ENCODE measurements at places on chromosomes 12 and 14. TPM values are rescaled to one million over a fixed set of nuclear protein-coding genes. Genes with fewer than 3 reads are reported as not detected.

GPR84 gene
- total RNA-seq, result 0.98 TPM

CLEC4E gene
- not detected for total RNA-seq

RTN1 gene
- not detected for total RNA-seq

NFYB gene
- 27.2 TPM for total RNA-seq

RASSF3 gene
- 38.0 TPM for total RNA-seq

GRCh38 chr12:130031571-130032189 lies 127.9 kb upstream of the TMEM132D start:
- peak; percentile 81 for DNase-seq
- H3K27me3 ChIP-seq, result peaks cover 23% of the 10 kb centered on the region
- no peak overlapping the region for H3K27ac ChIP-seq
- no peaks in the 10 kb centered on the region for H3K36me3 ChIP-seq
- no peak overlapping the region for H3K4me3 ChIP-seq

- no peaks in the 10 kb centered on the region for H3K27me3 ChIP-seq
- no peak overlapping the region for H3K27ac ChIP-seq
- DNase-seq, result no peak
- H3K4me1 ChIP-seq, result no peaks in the 10 kb centered on the region
- H3K4me3 ChIP-seq, result no peak overlapping the region
Observed at GRCh38 chr12:113805673-113806072, 160.5 kb downstream of the RBM19 start.

DNA sequence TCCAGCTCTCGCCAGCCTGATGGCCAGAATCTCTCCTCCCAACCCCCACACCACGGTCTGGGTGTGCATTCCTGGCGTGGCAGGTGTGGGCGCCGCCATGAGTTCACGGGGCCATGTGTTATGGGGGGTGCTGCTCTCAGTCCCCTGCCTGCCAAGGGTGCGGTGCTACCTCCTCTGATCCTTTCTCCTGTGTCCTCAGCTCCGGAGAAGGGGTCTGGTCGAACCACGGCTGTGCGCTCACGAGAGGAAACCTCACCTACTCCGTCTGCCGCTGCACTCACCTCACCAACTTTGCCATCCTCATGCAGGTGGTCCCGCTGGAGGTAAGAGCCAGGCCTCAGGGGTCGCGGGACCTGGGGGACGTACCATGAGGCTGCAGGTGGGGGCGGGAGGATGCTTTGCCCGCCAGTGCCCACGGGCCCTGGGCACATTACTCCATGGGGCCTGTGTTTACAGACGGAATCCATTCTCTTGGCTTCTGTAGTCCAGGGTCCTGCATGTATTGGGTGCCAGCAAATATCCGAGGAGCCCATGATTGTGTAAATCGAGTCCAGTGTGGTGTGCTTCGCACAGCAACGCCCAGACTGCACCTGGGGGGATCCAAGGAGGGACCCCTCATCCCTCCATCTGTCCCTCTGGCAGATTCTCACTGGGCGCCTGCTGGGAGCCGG lies 130.8 kb downstream of the ADGRD1 start:
- H3K36me3 ChIP-seq, result no peaks in the 10 kb centered on the region
- no peak overlapping the region for H3K4me3 ChIP-seq
- peaks cover 8% of the 10 kb centered on the region for H3K27me3 ChIP-seq
- H3K4me1 ChIP-seq, result no peaks in the 10 kb centered on the region
- no peak overlapping the region for H3K27ac ChIP-seq

DNA sequence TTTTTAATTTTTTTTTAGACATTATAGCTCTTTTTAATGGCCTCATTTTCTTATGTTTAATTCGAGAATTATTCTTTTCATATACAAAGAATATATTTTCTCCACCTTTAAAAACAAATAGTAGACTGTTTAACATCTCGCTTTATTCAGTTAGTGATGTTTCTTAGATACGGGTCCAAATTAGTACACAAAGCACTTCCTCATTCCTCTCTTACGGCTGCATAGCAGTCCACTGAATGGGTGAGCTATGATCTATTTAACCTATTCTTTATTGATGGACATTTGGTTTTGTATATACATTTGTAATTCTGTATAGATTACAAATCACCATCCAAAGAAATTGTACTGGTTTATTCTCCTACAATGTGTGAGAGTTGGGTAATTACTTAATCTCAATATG lies 8.3 kb upstream of the GPR162 start:
- peaks cover 41% of the 10 kb centered on the region for H3K36me3 ChIP-seq
- H3K4me1 ChIP-seq, result peaks cover 21% of the 10 kb centered on the region
- no peak overlapping the region for H3K27ac ChIP-seq
- no peak for DNase-seq
- no peaks in the 10 kb centered on the region for H3K27me3 ChIP-seq

DNA sequence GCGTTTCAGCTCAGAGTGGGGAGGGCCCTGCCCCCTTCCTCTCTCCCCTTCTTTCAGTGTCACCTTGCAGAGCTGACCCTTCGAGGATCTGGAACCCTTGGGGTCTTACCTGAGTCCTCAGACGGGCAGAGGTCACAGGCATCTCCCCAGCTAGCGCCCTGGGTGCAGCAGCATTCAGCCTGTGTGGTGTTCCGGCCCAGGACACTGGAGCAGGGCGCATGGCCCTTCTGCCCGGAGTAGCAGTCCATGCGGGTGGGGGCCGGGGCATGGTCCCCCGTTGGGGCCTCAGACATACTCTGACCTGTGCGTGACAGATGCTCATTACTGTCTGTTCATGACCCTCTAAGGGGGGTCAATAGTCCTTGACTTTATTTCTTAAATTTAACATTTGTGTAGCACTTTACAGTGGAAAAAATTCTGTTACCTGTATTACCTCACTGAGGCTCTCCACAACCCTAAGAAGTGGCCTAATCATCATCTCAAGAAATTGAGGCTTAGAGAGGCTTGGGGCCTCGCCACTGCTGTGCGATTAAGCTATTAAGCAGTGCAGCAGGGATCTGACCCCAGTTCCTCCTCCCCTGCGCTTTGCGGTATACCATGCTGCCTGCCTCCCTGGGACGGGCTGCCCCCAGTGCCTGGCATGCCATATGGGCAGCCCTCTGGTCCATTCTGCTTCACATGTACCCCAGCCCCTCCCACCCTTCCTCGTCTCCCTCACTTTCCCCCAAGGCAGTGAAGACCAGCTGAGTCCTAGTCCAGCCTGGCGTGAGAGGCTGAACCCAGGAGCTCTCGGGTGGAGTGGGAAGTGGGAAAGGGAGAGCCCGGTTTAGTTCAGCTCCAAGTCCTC lies 11.5 kb downstream of the ISCA2 start:
- H3K27me3 ChIP-seq, result no peaks in the 10 kb centered on the region
- H3K4me1 ChIP-seq, result no peaks in the 10 kb centered on the region
- DNase-seq, result no peak
- no peaks in the 10 kb centered on the region for H3K36me3 ChIP-seq

DNA sequence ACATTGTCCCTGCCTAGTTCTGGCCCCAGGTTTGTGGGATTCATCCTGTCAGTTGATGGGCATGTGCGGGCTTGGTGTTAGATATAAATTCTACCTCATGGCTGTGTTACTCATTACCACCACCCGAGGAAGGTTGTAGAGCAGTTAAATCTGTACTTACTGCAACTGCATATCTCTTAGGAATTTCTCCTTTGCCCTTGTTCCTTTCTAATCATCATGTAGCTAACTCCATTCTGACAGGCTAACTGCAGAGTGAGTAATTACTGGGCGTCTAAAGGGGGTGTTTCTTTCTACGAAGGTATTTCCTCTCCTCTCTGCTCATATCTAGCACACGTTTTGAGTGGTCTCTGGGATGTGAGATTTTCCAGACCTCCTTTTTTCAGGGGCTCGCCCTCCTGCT lies 1076.7 kb downstream of the TMTC2 start:
- no peak for DNase-seq
- no peaks in the 10 kb centered on the region for H3K36me3 ChIP-seq
- H3K27me3 ChIP-seq, result no peaks in the 10 kb centered on the region
- H3K4me1 ChIP-seq, result no peaks in the 10 kb centered on the region
- H3K4me3 ChIP-seq, result no peak overlapping the region
- no peak overlapping the region for H3K27ac ChIP-seq

- no peak for DNase-seq
- H3K36me3 ChIP-seq, result no peaks in the 10 kb centered on the region
- no peak overlapping the region for H3K4me3 ChIP-seq
- no peak overlapping the region for H3K27ac ChIP-seq
Observed at GRCh38 chr12:15669256-15669948, 119.8 kb downstream of the EPS8 start.

DNA sequence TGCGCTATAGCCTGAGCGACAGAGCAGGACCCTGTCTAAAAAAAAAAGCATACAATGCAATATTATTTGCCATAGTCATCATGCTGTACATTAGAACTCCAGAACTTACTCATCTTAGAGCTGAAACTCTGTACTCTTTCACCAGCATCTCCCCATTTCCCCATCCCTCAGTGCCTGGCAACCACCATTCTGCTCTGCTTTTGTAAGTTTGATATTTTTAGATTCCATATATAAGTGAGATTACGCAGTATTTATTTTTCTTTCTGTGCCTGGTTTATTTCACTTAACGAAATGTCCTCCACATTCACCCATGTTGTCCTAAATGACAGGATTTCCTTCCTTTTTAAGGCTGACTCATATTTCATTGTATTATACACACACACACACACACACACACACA lies 121.8 kb downstream of the BBS10 start:
- H3K36me3 ChIP-seq, result no peaks in the 10 kb centered on the region
- no peak overlapping the region for H3K27ac ChIP-seq
- no peak overlapping the region for H3K4me3 ChIP-seq

DNA sequence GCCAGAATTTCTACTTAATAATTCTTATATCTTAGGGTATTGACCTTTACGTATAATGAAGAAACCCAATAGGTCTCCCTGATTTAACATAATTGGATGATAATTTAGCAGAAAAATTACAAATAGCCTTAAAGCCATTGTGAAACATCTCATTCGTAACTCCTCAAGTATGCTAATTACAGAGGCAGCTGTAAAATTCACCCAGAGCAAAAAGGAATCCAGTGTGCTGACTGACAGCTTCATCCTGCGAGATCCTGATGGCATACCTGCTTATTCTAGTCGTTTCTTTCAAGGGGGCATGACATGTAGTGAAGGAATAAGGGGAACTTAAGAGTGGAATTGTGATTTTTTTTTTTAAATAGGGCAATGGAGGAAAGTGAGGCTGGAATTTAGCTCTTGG lies 291.5 kb downstream of the FUT8 start:
- DNase-seq, result no peak
- H3K4me3 ChIP-seq, result no peak overlapping the region
- peaks cover 23% of the 10 kb centered on the region for H3K36me3 ChIP-seq
- H3K4me1 ChIP-seq, result peaks cover 17% of the 10 kb centered on the region

DNA sequence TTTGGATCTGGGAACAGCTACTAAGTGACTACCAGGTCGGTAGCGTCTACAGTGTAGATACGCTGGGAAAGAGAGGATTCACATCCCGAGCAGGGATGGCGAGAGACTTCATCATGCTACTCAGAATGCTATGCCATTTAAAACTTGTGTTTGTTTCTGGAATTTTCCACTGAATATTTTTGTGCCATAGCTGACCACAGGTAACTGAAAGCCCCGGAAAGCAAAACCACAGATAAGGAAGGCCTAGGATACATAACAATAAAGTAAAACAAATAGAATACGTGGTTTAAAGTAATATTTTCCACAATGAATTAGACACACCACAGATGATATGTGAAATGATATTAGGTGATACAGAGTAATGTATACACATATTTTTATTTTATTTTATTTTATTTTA lies 7.9 kb upstream of the HCAR1 start:
- no peaks in the 10 kb centered on the region for H3K36me3 ChIP-seq
- no peak overlapping the region for H3K4me3 ChIP-seq
- H3K27ac ChIP-seq, result no peak overlapping the region
- H3K27me3 ChIP-seq, result no peaks in the 10 kb centered on the region

DNA sequence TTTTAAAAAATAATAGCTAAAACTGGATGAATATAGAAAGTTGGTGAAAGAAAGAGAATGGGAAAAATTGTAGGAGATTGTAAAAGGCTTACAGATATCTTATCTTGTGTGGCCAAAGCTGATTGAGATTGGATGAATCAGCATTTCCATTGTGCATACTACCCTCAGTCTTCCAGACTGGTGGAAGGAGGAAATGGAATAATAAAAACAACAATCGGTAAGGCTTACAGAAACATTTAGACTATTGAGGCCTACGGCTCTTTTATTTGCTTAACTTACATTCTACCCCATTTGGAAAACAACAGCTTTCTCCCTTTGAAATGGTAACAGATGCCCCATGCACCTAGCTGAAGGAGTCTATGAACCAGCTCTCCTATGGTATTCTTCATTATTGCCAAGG lies 129.8 kb downstream of the PTPRB start:
- DNase-seq, result no peak
- H3K27me3 ChIP-seq, result peaks cover 2% of the 10 kb centered on the region
- H3K36me3 ChIP-seq, result no peaks in the 10 kb centered on the region
- no peak overlapping the region for H3K4me3 ChIP-seq
- H3K27ac ChIP-seq, result no peak overlapping the region
- no peaks in the 10 kb centered on the region for H3K4me1 ChIP-seq

- H3K27ac ChIP-seq, result peak overlapping the region; percentile 25
- no peaks in the 10 kb centered on the region for H3K36me3 ChIP-seq
- DNase-seq, result no peak
- H3K4me3 ChIP-seq, result peak overlapping the region; percentile 72
Observed at GRCh38 chr12:40106655-40107054, 774 bp upstream of the SLC2A13 start.

GRCh38 chr12:5333096-5333495 lies 98.8 kb upstream of the NTF3 start:
- H3K4me3 ChIP-seq, result no peak overlapping the region
- H3K4me1 ChIP-seq, result no peaks in the 10 kb centered on the region
- no peak overlapping the region for H3K27ac ChIP-seq
- no peaks in the 10 kb centered on the region for H3K36me3 ChIP-seq
- DNase-seq, result no peak

DNA sequence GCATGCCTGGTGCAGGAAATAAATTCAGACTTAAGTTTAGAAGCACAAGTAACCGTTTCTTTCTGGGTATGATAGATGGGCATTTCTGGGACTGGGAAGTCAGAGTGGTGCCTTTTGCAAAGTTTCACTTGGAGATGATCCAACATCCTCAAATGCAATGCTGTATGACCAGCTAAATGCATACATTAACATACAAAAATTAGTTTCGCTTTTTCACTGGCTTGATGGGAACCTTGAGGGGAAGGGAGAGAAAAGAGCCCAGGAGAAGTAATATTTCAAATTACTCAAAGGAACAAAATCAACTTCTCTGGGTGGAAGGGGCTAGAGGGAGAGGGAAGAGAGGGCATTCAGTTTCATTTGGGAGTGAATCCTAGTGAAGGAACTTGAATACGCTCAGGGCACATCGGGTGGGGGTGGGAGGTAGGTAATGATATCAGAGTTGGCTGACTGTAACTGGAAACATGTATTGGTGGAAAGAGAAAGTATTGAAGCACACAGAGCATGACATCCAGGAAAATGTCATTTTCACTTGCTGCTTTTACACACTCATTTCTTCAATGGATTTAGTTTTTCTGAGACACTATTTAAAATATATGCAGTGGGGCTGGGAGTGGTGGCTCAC lies 175.5 kb downstream of the PTPRO start:
- DNase-seq, result no peak
- no peaks in the 10 kb centered on the region for H3K36me3 ChIP-seq
- peaks cover 6% of the 10 kb centered on the region for H3K27me3 ChIP-seq
- no peak overlapping the region for H3K4me3 ChIP-seq
- H3K4me1 ChIP-seq, result no peaks in the 10 kb centered on the region

GRCh38 chr14:52923902-52924575 lies 26.8 kb downstream of the FERMT2 start:
- H3K27ac ChIP-seq, result no peak overlapping the region
- no peaks in the 10 kb centered on the region for H3K36me3 ChIP-seq
- DNase-seq, result peak; percentile 11
- H3K4me3 ChIP-seq, result no peak overlapping the region
- peaks cover 7% of the 10 kb centered on the region for H3K4me1 ChIP-seq
- H3K27me3 ChIP-seq, result no peaks in the 10 kb centered on the region

- H3K4me3 ChIP-seq, result no peak overlapping the region
- no peaks in the 10 kb centered on the region for H3K4me1 ChIP-seq
- H3K27me3 ChIP-seq, result no peaks in the 10 kb centered on the region
Observed at GRCh38 chr12:1289371-1290155, 298.5 kb downstream of the ERC1 start.
